ENCODE measurements at places on chromosomes 13 and 19.

DNA sequence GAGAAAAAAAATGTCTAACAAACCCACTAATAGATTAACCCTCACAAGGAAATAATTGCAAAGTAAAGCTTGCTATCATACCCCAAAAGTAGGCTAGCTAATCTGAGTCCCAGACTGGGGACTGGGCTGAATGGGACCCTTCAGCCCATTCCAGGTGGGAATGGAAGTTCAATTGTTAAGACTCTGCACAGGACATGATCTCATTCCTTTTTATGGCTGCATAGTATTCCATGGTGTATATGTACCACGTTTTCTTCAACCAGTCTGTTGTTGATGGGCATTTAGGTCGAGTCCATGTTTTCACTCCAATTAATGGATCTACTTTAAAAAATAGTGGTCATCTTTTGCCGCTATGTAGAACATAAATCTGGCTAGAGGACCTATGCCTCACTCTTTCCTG, 17.9 kb downstream of the OR7A5 start:
- no peak for DNase-seq

GRCh38 chr19:3095441-3096191, 1.5 kb downstream of the GNA11 start:
- peak; percentile 50 for DNase-seq

DNA sequence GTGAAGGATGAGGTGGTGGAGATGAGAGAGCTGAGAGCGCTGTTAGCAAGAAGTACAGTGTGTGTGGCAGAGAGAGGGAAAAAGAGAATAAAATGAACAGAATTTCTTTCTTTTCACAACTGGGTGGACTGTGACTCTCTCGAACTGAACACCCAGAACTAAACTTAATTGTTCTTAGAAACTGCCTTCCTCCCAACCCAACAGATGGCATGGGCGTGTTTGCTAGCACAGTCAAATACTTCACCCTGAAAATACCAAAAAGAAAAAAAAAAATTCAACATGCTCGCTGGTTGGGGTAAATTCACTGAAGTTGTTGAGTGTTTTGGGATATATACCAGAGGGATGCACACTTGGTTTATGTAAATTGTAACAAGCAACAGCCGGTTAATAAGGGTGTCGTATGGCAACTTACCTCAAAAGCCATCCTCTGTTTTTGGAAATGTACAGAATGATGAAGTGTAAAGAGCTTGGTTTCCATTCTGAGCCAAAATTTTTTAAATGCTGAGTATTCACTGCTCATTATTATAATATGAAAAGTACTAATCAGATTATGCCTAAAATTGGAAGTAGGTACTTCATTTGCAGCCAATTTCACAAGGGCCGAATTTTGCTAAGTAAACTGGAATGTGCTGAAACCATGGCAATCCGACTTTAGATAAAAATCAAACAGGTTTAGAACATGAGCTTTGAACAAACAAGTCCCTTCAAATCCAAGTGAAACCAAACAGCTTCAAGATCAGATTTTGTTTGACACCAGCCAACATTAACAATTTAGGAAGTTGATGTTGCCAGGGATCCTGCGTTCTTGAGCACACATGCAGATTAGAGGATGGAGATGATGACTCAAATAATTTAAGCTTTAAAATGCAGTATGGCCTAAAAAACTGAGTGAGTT, 115.8 kb downstream of the ZIC5 start:
- no peak for DNase-seq

- no peak for DNase-seq
Measured at GRCh38 chr19:30215248-30215647, 156.9 kb upstream of the ZNF536 start.

- DNase-seq, result peak; percentile 76
Measured at GRCh38 chr19:14347999-14348889, 33.0 kb upstream of the ADGRE5 start.

DNA sequence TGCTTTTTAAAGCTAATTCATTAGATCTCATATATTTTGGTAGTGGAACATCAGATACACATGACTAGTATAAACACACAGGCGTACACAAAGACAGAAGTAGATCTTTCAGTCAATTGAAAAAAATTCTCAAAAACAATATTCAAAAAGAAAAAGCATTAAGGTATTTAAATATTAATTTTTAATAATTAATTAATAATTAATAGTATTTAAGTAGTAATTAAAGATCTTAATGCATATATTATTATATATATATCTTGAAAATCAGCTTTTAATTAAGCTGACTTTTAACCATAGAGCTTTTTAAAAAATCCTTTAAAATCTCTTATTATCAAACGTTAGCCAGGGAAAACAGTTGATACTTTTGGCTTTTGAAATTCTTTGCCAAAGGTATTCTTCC, 489.4 kb upstream of the PCDH20 start:
- DNase-seq, result no peak

DNA sequence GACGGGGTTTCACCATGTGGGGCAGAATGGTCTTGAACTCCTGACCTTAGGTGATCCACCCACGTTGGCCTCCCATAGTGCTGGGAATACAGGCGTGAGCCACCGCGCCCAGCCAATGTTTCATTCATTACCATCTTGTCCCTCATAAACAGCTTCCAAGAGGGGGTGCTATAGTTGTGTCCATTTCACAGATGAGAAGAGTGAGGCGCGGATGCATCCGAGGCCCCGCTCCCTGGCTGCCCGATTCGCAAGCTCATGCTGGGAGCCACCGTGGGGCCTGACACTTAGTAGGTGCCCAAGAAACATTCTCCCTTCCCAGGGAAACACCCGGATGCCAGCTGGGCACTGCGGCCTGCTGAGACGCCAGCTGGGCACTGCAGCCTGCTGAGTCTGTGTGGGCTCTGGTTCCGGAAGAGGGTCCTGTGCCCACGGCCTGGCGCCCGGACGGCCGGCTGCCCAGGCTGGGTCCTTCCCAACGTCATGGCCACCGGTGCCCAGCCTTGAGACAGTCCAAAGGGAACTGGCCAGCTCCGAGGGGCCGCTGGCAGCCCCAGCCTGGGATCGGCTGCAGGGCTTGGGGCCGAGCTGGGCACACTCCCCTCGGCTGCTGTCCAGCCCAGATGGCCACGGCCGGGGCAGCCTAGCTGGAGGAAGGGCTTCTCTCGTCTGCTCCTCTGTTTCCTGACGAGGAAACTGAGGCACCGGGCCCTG, 54.7 kb downstream of the NFIC start:
- DNase-seq, result no peak

DNA sequence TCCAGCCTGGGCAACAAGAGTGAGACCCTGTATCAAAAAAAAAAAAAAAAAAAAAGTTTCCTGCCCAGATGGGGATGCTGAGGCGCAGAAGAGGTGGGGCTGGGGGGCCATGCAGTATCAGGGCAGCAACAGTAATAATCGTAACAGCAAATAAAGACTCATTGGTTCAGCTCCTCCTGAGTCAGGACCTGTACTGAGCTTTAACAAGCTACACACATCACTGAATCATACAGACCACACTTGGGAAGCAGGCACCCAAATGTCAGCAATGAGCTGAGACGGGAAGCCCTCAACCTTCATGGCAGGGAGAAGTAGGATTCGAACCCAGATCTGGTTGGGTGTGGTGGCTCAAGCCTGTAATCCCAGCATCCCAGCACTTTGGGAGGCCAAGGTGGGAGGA, 10.6 kb upstream of the DPF1 start:
- no peak for DNase-seq

DNA sequence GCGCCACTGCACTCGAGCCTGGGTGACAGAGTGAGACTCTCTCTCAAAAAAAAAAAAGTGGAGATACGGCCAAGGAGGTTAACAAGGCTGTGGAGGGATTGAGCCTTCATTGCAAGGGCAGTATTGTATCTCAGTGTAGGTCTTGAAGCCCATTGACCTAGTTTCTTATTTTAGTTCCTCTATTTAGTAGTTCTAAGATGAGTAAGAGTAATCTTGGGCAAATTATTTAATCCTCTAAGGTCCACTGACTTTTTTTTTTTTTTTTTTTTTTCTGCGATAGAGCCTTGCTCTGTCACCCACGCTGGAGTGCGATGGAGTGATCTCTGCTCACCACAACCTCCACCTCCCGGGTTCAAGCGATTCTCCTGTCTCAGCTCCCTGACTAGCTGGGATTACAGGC, 14.3 kb upstream of the ILF3 start:
- no peak for DNase-seq

DNA sequence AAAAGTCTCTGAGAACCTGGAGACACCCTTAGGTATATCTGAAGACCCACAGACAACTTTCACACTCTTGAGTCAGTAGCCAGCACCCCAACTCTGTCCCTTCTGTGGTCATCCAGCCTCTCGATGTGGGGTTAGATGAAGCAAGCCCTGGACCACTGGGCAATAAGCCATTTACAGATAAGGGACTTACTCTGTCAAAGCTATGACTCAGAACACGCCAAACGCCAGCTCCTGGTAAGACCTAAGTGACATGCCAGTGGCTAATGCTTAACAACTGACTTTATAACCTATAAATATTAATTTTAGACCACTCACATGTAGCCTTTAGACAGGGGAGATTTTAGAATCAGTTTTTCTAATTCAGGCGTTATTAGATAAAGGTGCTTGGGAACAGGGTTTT, 85.7 kb downstream of the SHISA2 start:
- DNase-seq, result no peak

DNA sequence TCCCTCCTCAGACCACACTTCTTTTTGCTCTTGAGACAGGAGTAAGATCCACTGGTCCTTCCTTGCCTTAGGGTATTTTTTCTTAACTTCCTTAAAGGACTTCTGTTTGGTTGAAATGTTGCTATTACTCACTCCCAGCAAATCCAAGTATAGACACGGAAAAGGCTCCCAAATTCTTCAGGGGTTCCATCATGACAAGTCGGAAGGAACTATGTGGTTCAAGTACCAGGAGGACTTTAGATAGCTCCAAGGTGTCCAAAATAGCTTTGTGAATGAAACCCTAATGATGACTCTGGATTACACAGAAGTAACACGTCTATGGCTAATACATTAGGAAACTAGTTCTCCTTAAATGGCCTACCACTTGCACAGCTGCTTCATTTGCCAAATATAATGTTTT, 238.7 kb downstream of the KCTD12 start:
- DNase-seq, result no peak

DNA sequence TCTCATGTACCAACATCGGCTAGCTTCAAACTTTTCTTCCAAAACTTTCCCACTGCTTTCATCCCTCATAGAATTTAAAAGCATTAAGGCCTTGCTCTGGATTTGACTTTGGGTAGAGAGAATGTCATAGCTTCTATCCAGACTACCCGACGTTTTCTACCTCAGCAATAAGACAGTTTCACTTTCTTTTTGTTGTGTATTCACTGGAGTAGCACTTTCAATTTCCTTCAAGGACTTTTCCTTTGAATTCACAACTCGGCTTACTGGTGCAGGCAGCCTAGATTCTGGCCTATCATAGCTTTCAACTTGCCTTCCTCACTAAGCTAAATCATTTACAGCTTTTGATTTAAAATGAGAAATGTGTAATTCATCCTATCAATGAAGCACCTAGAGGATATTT, 420.4 kb upstream of the GPC6 start:
- no peak for DNase-seq

DNA sequence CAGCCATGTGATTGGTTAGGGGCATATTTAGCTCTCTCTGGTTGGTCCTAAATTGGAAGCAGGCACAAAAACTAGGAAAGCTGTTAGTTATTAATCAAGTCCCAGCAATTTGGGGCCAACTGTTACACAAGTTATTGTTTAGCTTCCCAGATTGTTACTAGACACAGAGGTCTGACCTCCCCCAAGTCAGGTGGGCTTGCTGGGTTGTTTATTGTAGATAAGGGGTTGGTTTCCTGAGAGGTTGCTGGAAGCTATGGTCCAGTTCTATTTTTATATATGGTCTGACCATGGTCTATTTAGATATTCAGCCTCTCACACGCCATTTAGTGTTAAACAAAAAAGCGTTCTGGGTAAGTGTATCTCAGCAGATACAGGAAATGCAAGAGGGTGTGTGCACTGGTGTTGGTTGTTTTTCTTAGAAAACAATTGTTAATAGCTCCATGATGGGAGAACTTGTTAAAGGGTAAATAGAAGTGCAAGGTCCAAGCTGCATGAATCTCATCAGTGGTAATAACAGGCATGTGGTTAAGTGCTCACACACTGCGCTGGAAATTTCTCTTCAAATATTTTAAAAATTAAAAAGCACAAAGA, 150.0 kb downstream of the RAP2A start:
- DNase-seq, result no peak

DNA sequence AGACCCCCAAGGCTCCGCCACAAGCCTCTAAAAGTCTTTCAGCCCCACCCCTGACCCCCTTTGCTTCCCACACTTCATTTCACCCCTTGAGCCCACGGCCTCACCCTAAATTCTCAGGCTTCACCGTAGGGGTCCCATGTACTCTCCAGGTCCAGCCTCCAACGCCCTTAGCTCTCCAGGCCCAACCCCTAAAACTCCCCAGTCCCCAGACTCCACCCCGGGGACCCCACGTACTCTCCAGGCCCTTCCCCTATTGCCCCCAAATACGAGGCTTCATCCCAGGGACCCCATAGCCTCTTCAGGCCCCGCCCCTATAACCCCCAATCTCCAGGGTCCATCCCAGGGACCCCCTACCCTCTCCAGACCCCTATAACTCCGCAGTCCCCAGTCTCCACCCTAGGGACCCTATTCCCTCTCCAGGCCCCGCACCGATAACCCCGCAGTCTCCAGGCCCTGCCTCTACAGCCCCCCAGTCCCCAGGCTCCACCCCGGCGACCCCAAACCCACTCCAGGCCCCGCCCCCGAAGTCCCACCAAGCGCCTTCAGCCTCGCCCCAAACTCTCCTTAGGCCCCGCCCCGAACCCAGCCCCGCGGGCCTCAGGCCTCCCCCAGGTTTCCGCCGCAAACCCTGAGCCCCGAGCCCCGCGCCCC, 619 bp downstream of the MED16 start:
- DNase-seq, result no peak

DNA sequence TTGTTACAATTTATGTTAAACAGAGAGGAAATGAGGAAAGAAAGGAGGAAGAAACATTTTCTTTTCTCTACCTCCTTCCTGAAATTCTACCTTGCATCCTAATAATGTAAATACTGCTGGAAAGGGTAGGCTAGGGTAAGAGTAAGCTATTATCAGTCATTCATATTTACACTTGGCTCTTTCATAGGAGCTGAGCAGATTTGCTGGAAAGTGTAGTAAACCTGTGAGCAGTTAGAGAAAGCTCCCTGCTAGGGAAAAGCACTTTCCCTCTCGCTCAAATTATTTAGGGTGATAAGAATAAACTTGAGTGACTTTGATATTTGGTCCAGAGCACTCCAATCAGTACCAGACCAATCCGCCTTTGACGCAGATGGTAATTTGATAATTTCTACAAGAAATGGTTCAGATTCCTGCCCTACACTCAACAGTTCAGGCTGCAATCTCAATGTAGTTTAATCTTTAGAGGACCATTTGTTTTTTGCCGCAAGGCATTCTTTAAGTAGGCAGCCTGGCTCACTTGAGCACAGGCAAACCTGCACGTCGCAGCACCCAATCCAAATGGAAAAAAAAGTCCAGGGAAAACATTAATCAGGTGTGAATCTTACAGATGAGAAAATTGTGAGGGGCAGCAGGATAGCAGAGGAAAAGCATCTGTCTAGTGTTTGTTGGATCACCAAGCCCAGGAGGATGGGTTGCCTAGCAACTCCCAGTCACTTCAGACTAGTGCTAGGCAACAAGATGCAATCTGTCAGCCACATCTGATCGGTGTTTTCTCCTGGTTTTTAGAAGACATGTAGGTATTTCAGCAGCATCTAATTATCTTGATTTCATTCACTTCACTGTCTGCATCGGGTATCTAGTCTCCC, 68.6 kb upstream of the KL start:
- DNase-seq, result no peak

- no peak for DNase-seq
Measured at GRCh38 chr13:74273581-74273980, 139.4 kb upstream of the KLF12 start.
